Glomerular endothelial cell (primary cell): ENCODE measurements at places on chromosomes 5 and 9. TPM values are rescaled to one million over a fixed set of nuclear protein-coding genes. Genes with fewer than 3 reads are reported as not detected.

ANKRD31 gene
- 0.15 TPM in 1 of 2 replicates, not detected in the other for total RNA-seq

COL23A1 gene
- 0.05 TPM in 1 of 2 replicates, not detected in the other for total RNA-seq

ORM2 gene
- total RNA-seq, result not detected in 2 replicates

FBP1 gene
- total RNA-seq, result 1.7 TPM in 1 of 2 replicates, not detected in the other

NR2F1-AS1 gene
- total RNA-seq, result 15.1 and 23.0 TPM in 2 replicates

GRM6 gene
- not detected in 2 replicates for total RNA-seq

TSSK1B gene
- not detected in 2 replicates for total RNA-seq

LCN2 gene
- not detected in 2 replicates for total RNA-seq

CAMK2A gene
- total RNA-seq, result not detected in 2 replicates

SHOC1 gene
- total RNA-seq, result 0.06 TPM in 1 of 2 replicates, not detected in the other

DCAF10 gene
- total RNA-seq, result 29.7 and 40.3 TPM in 2 replicates

GRCh38 chr9:38141746-38142591 lies 72.9 kb upstream of the SHB start:
- no peak for DNase-seq

- no peak for DNase-seq
Measured at GRCh38 chr9:121637713-121638220, 13.7 kb upstream of the DAB2IP start.

- DNase-seq, result no peak
Measured at GRCh38 chr9:5909976-5910375, 19.3 kb downstream of the MLANA start.

DNA sequence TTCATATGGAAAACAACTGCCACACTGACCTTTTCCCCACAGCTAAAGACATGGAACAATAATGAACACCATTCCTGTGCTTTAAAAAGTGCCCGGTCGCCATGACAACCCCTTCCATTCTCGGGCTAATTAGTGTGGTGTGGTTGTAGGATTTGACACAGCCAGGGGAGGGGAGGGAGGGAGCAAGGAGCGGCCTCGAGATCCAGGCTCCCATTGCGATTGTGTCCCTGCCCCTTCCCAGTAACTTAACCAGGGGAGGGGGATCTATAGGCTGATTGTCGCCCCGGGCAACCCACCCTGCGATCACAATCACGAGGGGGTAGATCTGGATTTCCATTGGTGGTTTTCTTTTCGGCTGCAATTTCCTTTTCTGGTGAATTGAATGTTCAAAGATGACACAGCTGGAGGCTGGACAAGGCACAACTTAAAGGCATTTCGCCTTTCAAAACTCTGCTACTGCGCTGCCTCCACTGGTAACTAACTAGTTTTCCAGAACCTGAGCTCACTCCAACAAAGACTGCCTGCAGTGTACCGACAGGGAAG lies 96.7 kb upstream of the RETREG1 start:
- DNase-seq, result no peak

GRCh38 chr9:71001780-71002386 lies 119.5 kb downstream of the TRPM3 start:
- peak; percentile 5 for DNase-seq

DNA sequence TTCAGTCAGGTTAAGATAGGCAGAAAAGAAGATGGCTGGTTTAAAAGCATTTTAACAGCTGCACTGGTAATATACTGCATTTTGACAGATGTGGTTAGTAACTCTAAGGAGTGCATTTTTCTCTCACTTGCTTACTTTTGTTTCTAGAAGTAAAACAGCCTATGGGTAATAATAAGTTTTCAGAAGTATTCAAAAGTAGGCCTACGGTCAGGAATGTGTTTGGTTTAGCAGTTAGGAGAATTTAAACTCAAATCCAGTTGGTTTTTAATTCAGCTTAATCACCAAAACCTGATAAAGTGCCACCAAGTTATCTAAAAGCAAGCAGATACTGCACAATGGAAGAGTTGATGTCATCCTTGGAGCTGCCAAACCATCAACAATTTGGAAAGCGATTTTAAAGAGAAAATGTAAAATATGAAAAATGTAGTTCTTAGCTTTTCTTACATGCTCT lies 160.3 kb downstream of the ARSB start:
- DNase-seq, result no peak

DNA sequence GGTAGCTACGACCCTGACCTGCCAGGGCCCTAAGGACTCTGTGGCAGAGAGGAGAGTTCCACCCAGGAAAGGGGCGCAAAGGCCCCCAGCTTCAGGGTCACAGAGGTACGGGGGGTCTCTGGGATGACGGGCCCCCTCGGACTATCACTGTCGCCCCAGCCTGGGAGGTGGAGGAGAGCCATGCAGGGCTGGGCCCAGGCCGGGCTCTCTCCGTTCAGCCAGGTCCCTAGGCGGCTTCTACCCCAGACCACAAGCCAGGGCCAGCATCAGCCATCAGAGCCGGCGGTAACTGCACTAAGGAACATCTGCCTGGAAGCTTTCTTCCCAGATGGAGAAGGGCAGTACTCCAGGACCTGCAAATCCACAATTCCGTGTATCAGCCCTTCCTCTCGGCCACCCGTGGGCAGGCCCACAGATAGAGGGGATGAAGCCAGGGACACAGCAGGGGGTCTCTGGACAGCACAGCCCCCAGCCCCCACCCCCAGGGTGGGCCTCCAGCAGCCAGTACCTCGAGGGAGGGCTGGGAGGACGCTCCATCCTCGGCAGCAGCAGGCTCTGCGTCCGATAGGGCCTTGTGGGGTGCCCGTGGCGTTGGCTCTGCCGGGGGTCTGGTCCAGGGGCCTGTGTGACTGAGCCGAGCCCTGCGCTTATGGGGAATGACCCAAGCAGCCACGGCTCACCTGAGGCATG lies 38.4 kb downstream of the NACC2 start:
- no peak for DNase-seq

GRCh38 chr5:79093762-79094161 lies 17.8 kb upstream of the BHMT start:
- no peak for DNase-seq

GRCh38 chr9:121237916-121238315 lies 30.0 kb upstream of the GSN start:
- DNase-seq, result no peak

DNA sequence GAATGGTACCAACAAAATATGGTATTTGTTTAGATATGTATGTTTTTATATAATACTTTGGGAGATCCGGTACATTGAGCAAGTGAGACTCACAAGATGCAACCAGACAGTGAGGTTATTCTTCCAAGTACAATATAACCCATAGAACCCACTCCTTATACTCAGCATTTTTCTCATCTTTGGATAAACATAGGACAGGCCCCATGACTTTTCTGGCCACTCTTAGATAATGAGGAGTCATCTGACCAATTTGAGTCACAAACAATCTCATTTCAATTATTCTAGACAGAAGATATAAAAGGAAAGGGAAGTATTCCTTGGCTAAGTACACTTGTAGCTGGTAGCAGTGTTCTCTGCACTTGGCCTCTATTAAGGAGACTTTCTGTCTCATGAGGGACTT lies 150.2 kb downstream of the SGCD start:
- DNase-seq, result no peak

GRCh38 chr9:70679845-70680244 lies 265.4 kb upstream of the KLF9 start:
- DNase-seq, result no peak

DNA sequence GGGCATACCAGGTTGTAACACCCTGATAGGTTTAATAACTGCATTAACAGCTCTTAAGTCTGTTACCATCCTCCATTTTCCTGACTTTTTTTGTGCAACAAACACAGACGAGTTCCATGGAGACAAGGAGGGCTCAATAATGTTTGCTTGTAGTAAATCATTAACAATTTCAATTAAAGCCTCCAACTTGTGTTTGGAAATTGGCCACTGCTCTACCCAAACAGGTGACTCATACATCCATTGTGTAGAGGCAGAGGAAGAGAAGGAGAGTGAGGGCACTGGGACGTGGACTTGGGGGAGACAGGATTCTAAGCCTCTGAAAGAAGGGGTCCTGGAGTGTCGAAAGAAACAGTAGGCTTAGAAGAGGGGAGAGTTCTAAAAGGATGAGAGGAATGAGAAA lies 213.6 kb upstream of the KCNN2 start:
- no peak for DNase-seq

DNA sequence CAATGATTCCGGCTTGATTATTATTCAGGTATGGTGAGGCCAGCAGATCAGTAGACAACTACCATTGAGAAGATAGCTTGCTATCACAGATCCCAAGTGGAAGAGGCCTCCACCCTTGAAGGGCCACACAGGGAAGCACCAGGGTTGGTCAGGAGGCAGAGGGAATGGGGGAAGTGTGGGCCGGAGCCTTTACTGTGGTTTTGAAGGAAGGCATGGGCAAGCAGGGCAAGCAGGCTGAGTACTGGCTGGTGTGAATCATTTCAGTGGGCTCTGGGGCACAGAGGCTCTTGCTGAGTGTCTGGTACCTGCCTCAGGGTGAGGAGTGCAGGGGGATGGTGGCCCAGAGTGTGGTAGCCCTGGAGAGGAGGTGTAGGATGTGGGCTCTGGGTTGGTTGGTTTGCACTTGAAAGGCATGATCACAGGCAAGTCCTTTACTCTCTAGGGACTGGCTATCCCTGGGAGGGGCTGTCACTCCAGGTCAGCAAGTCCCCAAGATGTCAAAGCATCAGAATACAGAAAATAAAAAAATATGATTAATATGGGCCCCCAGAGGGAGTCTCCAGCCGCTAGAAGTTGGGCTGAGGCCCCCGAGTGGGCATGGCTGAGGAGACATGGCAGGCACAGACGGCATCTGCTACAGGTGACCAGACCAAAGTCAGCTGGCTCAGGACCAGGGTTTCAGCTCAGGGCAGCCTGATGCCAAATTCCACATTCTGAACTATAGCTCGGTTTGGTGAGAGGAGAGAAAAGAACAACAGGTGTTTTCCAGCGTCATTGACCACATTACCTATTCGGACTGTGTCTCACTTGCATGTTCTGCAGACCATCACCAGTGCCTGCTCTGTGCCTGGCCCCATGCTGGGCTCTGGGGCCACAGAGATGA lies 9.7 kb upstream of the SUSD3 start:
- no peak for DNase-seq

- no peak for DNase-seq
Measured at GRCh38 chr5:173863359-173863758, 24.8 kb upstream of the CPEB4 start.

GRCh38 chr9:77982581-77983319 lies 48.9 kb downstream of the GNAQ start:
- DNase-seq, result no peak

- DNase-seq, result no peak
Measured at GRCh38 chr5:96151891-96152290, 190.2 kb upstream of the ELL2 start.

DNA sequence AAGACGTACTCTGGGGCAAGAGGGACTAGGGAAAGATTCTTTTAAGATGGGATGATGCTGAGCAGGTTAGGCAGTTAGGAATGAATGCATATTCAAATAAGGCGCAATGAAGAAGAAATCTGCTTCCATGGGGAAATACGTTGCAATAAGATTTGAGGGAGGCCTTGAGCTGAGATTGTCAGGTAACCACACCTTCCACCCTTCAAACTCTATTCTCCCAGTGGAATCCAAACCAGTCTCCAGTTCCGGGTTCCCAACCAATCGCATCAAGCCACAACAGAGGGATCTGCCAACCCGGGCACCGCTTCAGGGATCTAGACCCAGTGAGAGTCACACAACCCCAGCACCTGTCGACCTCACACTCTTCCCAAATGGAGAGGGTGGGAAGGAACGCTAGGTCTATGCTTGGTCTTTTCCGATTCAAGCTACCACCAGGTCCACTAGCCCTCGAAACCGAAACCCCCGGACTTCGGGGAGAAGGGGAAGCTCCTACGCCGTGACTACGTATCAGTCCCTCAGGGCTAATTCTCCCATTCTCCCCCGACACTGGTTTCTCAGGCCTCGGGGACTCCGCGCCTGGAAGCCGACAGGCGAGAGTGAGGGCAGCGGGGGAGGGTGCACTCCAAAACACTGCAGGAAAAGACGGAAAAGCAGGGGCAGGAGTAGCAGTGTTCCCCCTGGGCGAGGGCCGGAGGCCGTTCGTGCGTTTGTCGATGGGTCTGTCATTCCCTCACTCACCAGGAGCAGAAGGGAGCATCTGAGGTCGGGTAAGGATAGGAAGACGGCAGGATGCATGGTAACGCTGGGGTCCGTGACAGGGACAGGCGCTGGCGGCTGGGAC lies 534 bp downstream of the ERP44 start:
- DNase-seq, result no peak

DNA sequence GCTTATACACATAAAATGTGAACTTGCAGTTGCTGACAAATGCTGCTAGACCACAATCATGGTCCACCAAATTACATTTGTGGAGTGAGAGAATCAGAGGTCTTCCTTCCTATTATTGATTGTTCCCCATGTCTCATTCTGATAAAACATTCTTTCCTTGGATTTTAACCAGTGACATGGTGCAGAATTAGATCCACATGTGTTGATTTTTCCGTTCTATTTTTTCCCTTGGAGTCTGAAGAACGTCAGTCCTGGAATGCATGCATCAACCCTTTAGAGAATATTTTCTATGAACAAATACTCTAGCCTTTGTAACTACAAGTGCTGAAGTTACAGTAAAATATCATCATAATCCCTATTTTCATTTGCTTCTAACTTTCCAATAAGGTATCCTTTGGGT lies 170.7 kb upstream of the SPRY4 start:
- no peak for DNase-seq

GRCh38 chr5:170357955-170358444 lies 31.2 kb downstream of the KCNMB1 start:
- no peak for DNase-seq

DNA sequence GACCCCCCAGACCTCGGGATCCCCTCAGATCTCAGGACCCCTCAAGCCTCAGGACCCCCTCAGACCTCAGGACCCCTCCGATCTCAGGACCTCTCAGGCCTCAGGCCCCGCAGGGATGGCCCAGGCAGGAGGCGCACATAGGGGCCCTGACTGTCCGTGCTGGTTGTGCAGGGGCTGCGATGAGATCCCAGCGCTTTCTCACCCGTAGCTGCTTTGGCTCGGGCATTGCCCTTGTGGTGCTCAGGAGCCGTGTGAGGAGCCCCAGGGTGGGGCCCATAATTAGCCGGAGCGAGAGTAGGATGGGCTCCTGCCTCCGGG lies 680 bp upstream of the LPCAT1 start:
- no peak for DNase-seq
